Heart left ventricle (tissue), 16 donors: ENCODE measurements at places on chromosomes 16 and 17. TPM values are rescaled to one million over a fixed set of nuclear protein-coding genes. Genes with fewer than 3 reads are reported as not detected.

Gene NPIPA7
- 3.5 TPM for polyA plus RNA-seq

Gene PABPN1L
- polyA plus RNA-seq: not detected

Gene MT1G
- not detected for polyA plus RNA-seq

Gene CDH16
- polyA plus RNA-seq: 0.08 TPM

Gene APOBR
- polyA plus RNA-seq: 0.50 TPM

Gene SCNN1G
- polyA plus RNA-seq: not detected

Gene AATK
- 1.3 TPM for polyA plus RNA-seq

Gene WDR45B
- polyA plus RNA-seq: 23.5 TPM
